CD4-positive, alpha-beta T cell treated with Interleukin-17A for 4 hours (primary cell): ENCODE measurements at places on chromosomes 3 and 15.

DNA sequence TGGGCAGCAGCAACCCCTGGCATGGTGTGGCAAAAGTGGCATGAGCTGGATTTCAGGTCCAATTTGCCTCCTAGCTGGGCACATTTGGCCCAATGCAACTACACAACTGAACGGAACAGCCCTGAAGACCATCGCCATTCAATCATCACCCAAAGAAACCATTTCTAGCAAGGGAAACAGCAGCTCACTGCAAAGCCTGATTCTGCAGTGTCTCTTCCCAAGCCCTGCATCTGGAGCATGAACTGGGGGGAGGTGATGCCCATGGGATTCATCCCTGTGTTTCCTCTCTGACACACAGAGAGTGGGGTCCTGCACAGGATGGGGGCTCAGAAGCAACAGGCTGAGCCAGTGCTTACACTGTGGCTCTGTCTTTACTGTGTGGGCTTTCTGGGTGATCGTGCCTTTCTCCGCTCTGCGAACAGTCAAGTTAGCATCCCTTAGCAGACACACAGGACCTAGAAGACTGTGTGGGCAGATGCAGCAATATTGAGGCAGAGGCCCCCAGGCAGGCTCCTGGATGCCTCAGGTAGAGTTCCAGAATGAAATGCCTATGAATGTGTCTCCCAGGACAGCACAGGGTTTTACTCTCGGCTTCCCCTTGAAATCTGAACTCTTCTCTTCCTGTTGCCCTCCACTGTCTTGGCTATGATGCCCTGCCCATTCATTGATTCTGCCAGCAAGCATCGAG, 91.1 kb upstream of the ALDH1A3 start:
- DNase-seq = no peak

- DNase-seq = no peak
Measured at GRCh38 chr3:152780553-152780952, 54.4 kb upstream of the P2RY1 start.

DNA sequence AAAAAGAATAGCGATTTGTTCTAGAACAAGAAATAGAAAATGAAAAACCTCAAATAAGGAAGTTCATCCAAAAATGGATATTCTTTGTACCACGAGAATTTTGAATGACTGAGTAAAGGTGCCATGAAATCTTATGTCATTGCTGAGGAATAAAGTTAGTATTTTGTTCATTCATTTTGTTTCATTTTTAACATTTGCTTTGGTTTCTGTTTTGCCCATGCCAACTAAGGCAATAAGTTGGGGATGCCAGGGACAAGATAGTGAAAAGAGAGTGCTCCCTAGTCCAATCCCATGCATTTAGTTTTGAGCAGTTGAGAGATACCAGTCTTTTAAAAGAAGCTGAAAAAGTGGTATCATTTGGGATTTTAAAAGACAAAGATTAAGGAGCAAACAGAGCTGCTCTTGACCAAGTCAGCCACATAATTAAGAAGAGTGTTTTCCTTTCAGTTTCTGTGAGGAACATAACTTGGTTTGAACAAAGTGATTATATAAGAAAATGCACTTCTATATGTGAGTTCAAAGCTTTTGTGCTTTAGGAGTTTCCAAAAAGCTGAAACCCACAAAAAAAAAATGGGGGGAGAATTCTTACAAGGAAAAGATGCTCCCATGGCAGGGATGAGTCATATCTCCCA, 201.4 kb downstream of the PLOD2 start:
- no peak for DNase-seq

DNA sequence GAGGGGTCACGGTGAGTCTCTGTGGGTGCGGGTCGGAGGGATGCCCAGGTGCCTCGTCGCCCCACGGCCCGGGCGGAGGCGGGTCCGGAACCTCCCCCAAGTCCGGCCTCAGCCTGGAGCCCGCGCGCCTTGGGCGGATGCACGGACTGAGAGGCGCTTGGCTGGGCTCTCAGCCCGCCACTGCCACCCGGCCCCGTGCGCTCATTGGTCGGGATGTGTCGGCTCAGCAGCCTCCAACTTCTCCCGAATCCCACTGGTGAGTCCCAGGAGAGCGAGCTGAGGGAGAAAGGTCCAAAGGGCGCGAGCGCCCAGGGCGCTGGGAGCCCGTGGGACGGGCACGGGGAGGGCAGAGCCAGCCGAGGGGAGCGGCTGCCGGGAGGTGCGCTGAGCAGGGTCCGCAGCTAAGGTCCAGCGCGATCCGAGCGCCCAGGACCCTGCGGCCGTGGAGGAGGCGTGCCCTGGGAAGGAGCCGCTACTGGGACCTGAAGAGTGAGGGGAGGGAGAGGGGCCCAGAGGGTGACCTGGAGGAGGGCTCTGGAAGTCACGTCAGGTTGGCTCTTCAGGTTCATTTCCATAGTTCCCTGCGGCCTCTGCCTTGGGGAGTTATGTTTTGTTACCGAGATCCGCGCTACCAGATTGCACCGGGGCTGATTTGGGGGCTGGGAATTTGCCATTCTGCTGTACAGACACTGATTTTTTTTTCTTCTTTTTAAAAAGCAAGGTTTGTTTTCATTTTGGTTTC, at the start of gene MME:
Gene MME (plus strand): TSS at position 574 of the 742 bp plus-strand sequence. CDS start 3,849 bp downstream, outside the sequence.
- no peak for DNase-seq

DNA sequence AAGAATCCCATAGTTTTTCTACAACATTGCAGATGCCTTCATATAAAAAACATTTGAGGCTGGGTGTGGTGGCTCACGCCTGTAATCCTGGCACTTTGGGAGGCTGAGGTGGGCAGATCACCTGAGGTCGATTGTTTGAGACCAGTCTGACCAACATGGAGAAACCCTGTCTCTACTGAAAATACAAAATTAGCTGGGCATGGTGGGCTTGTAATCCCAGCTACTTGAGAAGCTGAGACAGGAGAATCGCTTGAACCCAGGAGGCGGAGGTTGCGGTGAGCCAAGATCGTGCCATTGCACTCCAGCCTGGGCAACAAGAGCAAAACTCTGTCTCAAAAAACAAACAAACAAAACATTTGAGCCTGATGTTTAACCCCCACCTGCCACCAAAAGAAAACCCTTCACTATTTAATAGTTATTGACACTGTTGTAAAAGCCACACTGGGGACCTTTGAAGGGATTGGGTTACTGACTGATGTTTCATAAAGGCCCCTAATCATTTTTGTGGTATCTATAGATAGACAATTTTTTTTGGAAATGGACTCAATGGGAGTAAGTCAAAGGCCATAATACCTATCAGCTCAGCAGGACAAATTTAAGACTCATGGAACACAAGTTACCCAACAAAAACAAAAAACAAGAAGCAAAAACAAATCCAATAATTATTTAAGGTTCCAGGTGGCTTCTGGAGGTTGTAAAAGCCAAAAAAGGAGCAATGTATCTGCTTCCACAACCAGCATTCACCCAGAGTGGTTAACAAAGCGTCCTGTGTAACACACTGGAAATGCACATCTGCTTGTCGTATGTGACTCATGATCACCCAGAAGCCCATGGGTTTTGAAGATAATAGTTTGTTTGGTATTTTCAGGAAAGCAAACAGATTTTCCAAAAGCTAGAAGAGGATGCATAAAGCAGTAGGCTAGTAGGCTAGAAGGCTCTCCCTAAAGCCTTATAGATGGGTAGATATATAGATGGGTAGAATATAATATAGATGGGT, 41.2 kb downstream of the CDCP1 start:
- DNase-seq = no peak

GRCh38 chr3:184727357-184728009, 15.6 kb upstream of the MAGEF1 start:
- peak; percentile 66 for DNase-seq

- DNase-seq = no peak
Measured at GRCh38 chr15:39896846-39897245, 23.2 kb downstream of the GPR176 start.

- no peak for DNase-seq
Measured at GRCh38 chr3:126499401-126499800, 18.2 kb downstream of the UROC1 start.
